ENCODE measurements at places on chromosomes 12 and 14.

GRCh38 chr14:90755661-90756304 is 60.4 kb downstream of the TTC7B start:
- no peak for DNase-seq

DNA sequence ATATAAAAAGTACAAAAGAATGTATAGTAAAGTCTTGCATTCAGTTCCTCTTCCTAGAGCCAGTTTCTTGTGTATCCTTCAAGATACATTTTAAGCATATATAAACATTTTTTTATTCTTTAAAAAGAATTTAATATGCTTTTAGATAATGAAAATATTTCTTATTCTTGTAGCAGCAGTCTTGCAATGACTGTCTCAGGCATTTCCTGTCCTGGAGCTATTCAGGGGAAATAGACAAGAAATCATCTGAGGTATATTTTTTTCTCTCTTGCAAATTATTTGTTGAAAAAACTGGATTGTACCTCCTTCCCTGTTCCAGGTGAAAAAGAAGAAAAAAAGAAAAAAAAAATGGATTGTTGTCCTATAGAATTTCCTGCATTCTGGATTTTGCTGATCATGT is 17.0 kb upstream of the ERBB3 start:
- no peak for DNase-seq

- no peak for DNase-seq
These were observed 84.9 kb upstream of the PWP1 start for GRCh38 chr12:107600581-107601144.

- DNase-seq = no peak
These were observed 33.3 kb downstream of the PPP2R3C start for GRCh38 chr14:35088514-35088913.

DNA sequence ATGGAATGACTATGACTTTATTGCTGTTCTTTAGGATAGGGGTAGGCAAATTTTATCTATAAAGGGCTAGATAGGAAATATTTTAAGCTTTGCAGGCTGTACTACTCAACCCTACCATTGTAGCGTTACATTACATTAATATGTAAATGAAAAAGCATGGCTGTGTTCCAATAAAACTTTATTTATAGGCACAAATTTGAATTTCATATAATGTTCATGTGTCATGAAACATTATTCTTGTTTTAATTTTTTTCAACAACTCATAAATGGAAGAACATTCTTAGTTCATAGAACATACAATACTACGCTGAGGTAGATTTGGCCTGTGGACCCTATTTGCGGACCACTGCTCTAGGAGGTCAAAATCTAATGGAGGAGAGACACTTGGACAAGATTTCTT is 133.7 kb downstream of the SOX5 start:
- DNase-seq = no peak

GRCh38 chr12:70659077-70659606 is 21.9 kb upstream of the PTPRB start:
- peak; percentile 29 for DNase-seq

DNA sequence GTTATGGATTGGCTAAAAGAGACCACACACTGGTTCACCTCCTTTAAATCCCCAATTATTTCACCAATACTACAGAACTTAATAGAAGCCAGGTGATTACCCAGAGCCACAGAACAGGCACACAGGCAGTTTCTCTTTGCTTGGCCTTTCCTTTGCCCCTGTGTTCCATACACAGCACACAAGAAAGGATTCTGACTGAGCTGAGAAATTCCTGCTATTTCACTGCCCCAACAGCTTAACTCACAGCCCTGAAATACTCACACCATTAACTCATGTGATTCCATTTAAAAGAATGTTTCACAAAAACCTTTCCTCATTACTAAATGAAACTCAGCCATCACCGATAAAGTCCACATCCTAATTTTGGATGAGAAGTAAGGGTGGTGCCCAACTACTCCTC is 133.6 kb downstream of the MED13L start:
- DNase-seq = no peak

DNA sequence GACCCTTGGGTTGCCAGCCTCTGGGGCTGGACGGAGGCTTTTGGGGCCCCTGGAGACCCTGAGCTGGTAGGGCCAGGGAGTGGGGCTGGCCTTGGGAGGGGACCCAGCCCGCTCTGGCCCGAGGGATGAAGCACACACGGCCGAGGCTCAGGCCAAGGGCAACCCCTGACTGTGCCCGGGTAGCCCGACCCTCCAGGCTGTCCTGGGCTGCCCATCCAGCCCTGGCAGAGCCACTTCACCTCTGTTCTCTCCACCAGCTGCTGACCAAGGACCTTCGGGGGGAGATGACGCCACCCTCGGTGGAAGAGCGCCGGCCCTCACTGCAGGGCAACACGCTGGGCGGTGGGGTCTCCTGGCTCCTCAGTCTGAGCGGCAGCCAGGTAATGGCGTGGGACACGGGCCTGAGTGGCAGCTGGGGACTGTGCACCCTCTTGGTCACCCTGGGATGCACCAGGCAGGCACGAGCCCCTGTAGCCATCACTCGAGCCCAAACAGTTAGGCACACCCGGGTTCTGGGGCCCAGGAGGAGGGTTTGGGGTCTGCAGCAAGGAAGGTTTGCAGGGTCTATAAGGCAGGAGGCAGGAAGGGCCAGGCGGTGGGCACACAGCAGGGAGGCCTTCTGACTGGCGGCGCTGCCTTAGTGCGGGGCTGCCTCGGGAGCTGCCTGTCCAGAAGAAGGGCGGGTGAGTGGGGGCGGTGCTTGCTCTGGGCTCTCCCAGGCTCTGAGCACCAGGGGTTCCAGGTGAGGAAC is 19.7 kb downstream of the ASPG start:
- no peak for DNase-seq

- no peak for DNase-seq
These were observed 20.2 kb downstream of the ATXN2 start for GRCh38 chr12:111578971-111579340.

- peak; percentile 92 for DNase-seq
These were observed 21.1 kb upstream of the SCARB1 start for GRCh38 chr12:124884587-124885438.

DNA sequence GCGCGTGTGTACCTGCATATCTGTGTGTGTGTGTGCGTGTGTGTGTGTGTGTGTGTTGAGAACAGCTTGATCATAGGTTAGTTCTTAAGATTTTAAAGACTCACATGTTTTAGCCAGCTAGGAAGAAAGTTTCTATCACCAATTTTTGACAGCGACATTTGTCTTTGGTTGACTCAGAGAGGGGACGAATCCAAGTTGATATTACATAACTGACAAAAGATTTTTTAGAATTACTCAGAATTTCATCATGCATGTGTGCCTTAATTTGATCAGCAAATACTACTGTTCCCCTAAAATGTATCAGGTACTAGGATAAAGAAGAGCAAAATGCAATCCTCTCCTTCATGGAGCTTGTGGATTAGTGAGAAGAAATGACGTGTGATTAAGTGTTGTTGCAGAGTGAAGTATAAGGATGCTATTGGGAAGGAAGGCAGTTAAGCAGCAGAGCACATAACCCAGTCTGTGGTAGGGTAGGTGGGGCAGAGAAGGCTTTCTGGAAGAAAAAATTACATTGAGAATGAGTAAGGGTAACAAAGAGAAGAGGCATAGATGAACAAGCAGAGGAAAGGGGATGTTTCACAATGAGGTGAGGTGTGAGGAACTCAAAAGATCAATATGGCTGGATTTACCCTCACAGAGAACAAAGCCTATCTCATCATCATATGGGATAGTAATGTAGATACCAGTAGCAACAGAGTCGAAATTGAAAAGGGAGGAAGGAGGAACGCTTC is 77.5 kb downstream of the ELK3 start:
- no peak for DNase-seq

- no peak for DNase-seq
These were observed 89.6 kb downstream of the ARF6 start for GRCh38 chr14:49982501-49982951.

GRCh38 chr12:6182279-6182898 is 17.8 kb upstream of the CD9 start:
- peak; percentile 32 for DNase-seq
